ENCODE measurements at places on chromosomes 1 and 21.

GRCh38 chr1:206563367-206564207 is 48.7 kb downstream of the EIF2D start:
- no peak for DNase-seq

GRCh38 chr1:178337091-178337706 is 159.6 kb downstream of the CLEC20A start:
- no peak for DNase-seq

DNA sequence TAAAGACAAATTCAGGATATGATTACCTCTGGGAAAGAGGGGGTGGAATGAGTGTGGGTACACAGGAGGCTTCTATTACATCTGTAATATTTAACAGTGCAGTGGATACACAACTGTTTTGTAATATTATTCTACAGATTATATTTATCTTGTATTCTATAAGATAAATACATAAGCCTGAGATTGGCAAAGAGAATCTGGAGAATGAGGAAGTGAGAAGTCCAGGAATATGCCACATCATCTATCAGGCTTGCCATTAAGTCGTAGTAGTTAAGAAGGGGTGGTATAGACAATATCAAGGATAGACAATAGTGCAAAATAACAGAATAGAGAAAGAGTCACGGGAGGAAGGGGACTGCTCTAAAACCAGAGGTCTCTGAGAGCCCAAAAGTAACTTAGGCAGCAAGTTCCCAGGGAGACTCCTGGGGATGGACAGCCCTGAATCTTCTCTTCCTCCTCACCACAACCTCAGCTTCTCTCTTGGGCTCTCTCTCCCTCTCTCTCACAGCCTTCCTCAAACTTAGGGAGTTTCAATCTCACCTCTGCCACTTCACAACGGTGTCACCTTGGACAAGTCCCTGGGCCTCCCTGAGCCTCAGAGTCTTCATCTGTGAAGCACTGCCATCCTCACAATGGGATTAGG is 14.0 kb upstream of the PTAFR start:
- DNase-seq: no peak

GRCh38 chr1:168280296-168280927 is at the start of gene TBX19:
Gene TBX19 (plus strand): TSS chr1:168280877. CDS start chr1:168281091, 214 bp downstream.
- no peak for DNase-seq

GRCh38 chr1:54350360-54350759 is 55.8 kb downstream of the SSBP3 start:
- no peak for DNase-seq
